Urothelium cell line (cell line): ENCODE measurements at places on chromosomes 2 and 18.

DNA sequence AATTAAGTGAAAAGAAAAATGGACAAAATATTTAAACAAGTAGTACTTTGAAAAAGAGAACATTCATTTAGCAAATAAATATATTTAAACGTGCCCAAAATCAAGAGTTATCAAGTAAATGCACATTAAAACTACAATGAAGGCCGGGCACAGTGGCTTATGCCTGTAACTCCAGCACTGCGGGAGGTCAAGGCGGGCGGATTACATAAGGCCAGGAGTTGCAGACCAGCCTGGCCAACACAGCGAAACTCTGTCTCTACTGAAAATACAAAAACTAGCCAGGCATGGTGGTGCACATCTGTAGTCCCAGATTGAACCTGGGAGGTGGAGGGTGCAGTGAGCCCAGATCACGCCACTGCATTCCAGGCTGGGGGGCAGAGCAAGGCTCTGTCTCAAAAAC is 9.8 kb downstream of the STAM2 start:
- DNase-seq, result no peak

DNA sequence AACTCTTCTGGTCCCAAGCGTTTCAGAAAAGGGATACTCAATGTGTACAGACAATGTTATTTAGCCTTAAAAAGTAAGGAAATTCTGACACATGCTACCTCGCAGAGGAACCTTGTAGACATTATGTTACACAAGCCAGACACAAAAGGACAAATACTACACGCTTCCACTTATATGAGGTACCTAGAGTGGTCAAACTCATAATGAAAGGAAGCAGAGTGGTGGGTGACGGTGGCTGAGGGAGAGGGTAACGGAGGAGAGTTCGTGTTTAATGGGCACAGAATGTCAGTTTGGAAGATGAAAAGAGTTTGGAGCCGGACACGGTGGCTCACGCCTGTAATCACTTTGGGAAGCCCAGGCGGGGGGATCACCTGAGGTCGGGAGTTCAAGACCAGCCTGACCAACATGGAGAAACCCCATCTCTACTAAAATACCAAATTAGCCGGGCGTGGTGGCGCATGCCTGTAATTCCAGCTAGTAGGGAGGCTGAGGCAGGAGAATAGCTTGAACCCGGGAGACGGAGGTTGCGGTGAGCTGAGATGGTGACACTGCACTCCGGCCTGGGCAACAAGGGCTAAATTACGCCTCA is 1.4 kb downstream of the MCM6 start:
- no peak for DNase-seq

DNA sequence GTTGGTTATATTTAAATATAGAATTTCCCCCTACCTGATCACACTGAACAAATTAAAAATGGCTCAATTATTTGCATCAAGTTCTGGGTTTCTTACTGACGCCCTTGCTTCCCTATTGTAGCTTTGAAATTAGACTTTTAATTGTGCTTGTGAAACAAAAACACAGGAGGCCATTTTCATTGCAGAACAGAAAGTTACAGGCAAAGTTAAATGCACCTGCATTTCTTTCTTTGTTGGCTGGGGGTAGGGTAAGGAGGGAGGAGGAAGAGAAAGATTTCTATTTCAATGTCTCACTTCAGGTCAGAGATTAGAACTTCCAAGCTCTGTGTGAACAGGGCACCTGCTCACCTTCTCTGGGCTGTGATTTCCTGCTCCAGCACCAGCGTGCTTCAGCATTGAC is 199.6 kb downstream of the BCL11A start:
- DNase-seq, result no peak

DNA sequence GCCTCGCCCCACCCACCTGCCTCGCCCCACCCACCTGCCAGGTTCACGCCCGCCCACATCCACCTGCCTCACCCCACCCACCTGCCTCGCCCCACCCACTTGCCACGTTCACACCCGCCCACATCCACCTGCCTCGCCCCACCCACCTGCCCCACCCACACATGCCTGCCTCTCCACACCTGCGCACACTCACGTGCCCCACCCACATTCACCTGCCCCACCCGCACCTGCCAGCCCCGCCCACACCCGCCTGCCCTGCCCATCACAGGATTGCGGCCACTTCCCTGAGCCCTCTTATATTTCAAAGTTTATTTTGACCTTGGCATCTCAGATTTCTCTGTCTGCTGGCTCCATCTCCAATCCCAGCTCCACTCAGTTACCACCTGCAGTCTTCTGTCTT is 217.5 kb upstream of the SOX11 start:
- no peak for DNase-seq

GRCh38 chr2:238235331-238235732 is 4.5 kb downstream of the HES6 start:
- no peak for DNase-seq

DNA sequence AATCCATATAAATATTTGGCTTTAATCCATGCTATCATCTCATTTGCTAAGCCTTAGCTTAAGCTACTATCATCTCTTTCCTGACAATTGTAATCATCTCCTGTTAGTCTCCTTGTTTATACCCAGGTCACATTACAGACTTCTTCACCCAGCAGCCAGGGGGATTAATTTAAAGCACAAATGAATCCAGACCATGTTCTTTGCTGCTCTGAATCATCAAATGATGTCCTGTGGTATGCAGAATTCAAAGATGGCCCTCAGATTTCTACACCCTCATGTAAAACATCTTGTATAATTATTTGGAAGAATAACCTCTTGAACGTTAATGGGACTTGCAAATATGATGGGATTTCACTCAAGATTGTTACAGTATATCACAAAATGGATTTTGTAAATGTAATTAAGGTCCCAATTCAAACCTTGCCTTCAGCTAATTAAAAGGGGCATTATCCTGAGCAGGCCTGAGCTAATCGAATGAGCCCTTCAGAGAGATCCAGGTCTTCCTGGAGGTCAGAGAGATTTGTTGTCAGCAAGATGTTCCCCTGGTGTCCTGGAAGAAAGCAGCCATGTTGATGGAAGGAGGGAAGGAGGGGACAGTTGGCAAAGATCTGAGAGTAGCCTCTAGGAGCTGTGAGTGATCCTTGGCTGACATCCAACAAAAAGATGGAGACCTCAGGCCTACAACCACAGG is 241.1 kb upstream of the MMADHC start:
- no peak for DNase-seq

- no peak for DNase-seq
Observed at GRCh38 chr2:66854298-66854697, 419.4 kb downstream of the MEIS1 start.

DNA sequence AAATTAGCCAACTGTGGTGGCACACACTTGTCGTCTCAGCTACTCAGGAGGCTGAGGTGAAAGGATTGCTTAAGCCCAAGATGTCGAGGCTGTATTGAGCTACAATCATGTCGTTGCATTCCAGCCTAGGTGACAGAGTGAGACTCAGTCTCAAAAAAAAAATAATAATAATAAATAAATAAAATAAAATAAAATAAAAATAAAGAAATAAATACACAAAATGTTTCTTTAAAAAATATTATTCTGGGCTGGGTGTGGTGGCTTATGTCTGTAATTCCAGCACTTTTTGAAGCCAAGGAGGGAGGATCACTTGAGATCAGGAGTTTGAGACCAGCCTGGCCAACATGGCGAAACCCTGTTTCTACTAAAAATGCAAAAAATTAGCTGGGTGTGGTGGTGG is 272.8 kb downstream of the AGPS start:
- DNase-seq, result no peak
